ENCODE measurements at places on chromosomes 4 and X. TPM values are rescaled to one million over a fixed set of nuclear protein-coding genes. Genes with fewer than 3 reads are reported as not detected.

GAGE2A gene
- not detected for total RNA-seq

PNMA6A gene
- total RNA-seq: 0.14 TPM

CLCN3 gene
- total RNA-seq: 96.4 TPM

USP17L28 gene
- total RNA-seq: not detected

PASD1 gene
- total RNA-seq: 21.5 TPM

AMER1 gene
- 3.1 TPM for total RNA-seq

EDNRA gene
- 17.8 TPM for total RNA-seq

ZDHHC15 gene
- total RNA-seq: 2.9 TPM

OTUD6A gene
- 1.1 TPM for total RNA-seq

SPANXN3 gene
- 2.4 TPM for total RNA-seq

MAGEA8 gene
- not detected for total RNA-seq

GABRG1 gene
- total RNA-seq: not detected

CD99 gene
- total RNA-seq: 1,041 TPM

PABPC1L2B gene
- 2.0 TPM for total RNA-seq

MND1 gene
- not detected for total RNA-seq

PGAM4 gene
- total RNA-seq: not detected

SMPX gene
- 4.2 TPM for total RNA-seq

SMIM31 gene
- total RNA-seq: 0.96 TPM

SORBS2 gene
- total RNA-seq: 242 TPM

F8A3 gene
- 23.1 TPM for total RNA-seq

MAGIX gene
- total RNA-seq: 16.6 TPM

HOPX gene
- total RNA-seq: 117 TPM

SLC10A6 gene
- not detected for total RNA-seq

GK2 gene
- not detected for total RNA-seq
